ENCODE measurements at places on chromosomes 2 and 18. TPM values are rescaled to one million over a fixed set of nuclear protein-coding genes. Genes with fewer than 3 reads are reported as not detected.

Gene ALKAL2
- 2.5 TPM for total RNA-seq

Gene SERPINB13
- total RNA-seq = not detected

Gene CBLN2
- total RNA-seq = not detected

Gene KRTCAP3
- 7.1 TPM for total RNA-seq

Gene TUBA3E
- not detected for total RNA-seq

Gene DES
- 1.8 TPM for total RNA-seq

Gene TNFRSF11A
- 1.1 TPM for total RNA-seq

Gene GDF7
- 3.5 TPM for total RNA-seq

Gene TRABD2A
- total RNA-seq = 0.68 TPM

Gene MTHFD2
- total RNA-seq = 1.7 TPM

Gene LANCL1
- 15.6 TPM for total RNA-seq

Gene HOXD13
- total RNA-seq = not detected

Gene XDH
- total RNA-seq = 63.7 TPM

Gene FOXD4L1
- 0.10 TPM for total RNA-seq

Gene ALK
- not detected for total RNA-seq

Gene GATA6
- 11.7 TPM for total RNA-seq

Gene MAP4K3
- 12.8 TPM for total RNA-seq

Gene SFT2D3
- total RNA-seq = 3.7 TPM

Gene IL36G
- 0.20 TPM for total RNA-seq

Gene AAMP
- 43.9 TPM for total RNA-seq

Gene AFF3
- 2.3 TPM for total RNA-seq

Gene CFC1
- not detected for total RNA-seq

Gene RFX8
- total RNA-seq = not detected

Gene SLC4A5
- 1.2 TPM for total RNA-seq

Gene RAB17
- total RNA-seq = 88.5 TPM

Gene TEX44
- not detected for total RNA-seq

Gene FOXI3
- not detected for total RNA-seq

Gene ACVR2A
- total RNA-seq = 7.2 TPM

Gene ZC3H15
- total RNA-seq = 20.0 TPM

Gene PLB1
- total RNA-seq = 0.45 TPM
